Renal cortex interstitium (tissue), 15 donors: ENCODE measurements at places on chromosomes 6 and 20. TPM values are rescaled to one million over a fixed set of nuclear protein-coding genes. Genes with fewer than 3 reads are reported as not detected.

DNA sequence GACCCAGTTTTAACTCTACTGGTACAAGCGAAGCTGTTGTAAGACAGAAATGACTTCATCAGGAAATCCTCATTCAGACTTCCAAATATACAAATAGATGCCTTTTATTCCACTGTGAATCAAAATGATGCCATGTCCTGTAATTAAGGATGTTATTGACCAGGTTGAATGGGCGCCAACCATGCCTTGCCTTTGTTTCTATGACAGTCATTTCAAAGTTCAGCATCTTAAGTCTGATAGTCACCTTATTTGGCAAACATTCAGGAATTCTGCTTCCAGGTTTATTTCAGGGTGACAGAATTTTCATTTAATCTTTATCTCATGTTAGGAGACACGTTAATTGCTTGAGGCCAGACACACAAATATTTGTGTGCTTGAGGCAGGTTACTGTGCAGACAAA, 592.8 kb upstream of the JAG1 start:
- DNase-seq = no peak

DNA sequence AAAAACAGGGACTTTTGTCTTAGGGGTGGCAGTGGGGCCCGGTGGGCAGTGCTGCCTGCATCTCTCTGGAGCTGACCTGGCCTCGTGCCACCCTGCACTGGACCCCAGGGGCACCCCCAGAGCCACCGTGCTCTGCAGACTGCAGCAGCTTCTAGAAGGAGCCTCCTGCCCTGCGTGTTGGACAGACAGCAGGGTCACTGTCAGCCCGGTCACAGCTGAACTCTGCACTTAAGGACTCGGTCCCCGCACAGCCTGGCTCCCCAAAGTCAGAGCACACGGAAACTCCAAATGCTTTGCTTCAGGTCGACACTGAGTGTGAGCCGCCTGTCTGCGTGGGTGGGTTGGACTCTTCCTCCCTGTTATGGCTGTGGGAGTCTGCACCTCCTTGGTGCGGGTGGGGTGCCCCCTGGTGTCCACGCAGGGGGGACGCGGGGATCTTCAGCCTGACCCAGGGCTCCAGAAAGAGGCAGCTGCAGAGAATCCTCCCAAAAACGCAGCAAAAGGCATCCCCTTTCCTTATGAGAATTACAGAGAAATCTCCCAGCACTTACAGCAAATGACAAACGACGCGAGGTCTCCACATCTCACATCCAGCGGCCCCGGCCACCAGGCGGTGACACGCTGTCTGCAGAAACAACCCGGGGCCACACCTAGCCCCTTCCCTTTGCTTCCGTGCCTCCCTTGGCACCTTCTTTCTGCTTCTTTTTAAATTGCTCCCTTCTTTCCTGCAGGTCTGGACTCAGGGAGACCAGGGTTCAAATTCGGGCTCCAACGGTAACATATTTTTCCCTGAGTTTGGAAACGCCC, 36.3 kb upstream of the DACT2 start:
- DNase-seq = peak; percentile 54

- DNase-seq = no peak
Observed at GRCh38 chr20:23156170-23156841, 70.2 kb upstream of the CD93 start.

- DNase-seq = no peak
Observed at GRCh38 chr6:88517737-88518136, 351.6 kb upstream of the CNR1 start.

GRCh38 chr20:35341366-35342028, 49.3 kb upstream of the FAM83C start:
- DNase-seq = no peak

DNA sequence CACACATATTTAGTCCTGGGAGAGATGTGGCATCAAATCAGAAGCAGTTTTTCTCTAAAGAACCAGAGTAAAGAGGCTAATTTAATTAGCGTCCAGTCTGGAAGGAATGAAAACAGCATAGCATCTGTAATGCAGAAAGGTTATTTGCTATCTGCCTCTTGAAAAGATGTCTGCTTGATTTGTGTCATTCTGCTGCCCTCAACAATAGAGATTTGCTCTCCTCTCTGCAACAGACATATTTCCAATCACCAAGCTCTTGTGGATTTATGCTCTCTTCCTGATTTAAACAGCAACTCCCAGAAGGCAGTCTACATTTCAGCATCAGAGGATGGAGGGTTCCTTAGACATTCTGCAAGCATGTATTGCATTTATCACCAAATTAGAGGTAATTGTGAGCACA, 53.5 kb upstream of the AKAP12 start:
- no peak for DNase-seq

- peak; percentile 30 for DNase-seq
Observed at GRCh38 chr6:26175428-26176181, 88.4 kb downstream of the HFE start.

- no peak for DNase-seq
Observed at GRCh38 chr6:136113736-136114173, 136.4 kb downstream of the MTFR2 start.

GRCh38 chr6:15088904-15089568, 156.8 kb upstream of the JARID2 start:
- peak; percentile 68 for DNase-seq

DNA sequence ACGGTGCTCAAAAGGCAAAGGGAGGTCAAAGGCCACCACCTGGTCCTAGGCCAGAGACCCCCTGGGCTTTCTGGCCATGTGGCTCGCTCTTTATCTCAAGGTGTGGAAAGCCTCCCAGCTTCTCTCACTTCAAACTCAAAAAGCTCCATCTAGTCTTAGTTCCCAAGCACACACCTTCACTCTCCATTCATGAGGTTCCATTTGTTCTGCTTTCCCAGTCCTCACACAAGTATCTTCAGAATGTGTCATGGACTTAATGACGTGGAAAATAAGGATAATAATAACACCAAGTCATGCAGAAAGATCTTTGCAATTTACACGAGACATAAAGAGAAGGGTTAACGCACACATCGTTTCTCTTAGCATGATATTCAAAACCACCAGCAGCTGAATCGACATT, 219.3 kb downstream of the GMDS start:
- DNase-seq = no peak

- DNase-seq = no peak
Observed at GRCh38 chr20:58519940-58520712, 4.9 kb upstream of the APCDD1L start.

DNA sequence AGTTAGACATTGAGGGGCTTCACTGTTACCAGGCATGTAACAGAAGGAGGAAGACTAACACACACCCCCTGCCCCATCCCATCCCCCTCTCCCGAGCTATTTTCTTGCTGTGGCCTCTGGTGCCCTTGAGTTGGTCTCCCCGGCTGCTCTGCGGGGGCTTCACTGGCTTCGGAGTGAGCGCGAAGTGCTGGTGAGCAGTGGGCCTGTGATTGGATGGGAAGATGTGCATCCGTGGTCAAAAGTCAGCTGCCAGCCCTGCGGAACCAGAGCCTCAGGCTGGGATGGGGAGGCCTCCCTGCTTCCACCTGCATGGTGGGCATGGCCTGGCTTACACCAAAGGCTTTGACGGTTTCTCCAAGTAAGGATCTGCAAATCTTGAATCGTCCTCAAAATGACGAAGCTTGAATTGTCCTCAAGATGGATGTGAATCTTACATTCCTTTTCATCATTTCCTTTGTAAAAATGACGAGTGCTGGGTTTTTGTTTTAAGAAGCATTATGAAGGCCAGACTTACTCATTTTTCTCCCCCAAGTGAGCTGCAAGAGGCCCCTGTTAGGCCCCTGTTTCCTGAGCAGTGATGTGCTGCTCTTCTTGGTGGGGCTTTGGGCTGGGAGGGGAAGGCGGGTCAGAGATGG, 23.7 kb downstream of the SPATA2 start:
- no peak for DNase-seq

- DNase-seq = no peak
Observed at GRCh38 chr20:1588533-1589460, 31.0 kb downstream of the SIRPB1 start.

DNA sequence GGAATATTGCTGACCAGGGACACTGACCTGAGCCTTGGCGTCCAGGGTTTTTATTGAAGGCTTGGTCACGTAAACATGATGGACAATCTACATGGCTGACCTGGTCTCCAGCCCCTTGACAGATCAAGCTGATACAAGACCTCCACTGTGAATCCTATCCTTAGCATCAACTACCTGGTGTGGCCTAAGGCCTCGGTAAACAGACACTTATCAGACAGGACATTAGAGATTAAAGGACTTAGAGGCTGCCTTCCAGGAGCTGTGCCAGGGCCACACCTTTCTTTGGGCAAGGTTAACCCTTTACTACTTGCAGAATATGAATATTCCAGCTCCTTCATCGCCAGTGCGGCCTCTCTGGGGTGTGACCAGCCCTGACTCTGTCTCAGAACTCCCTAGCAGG, 104.9 kb upstream of the FOXA2 start:
- no peak for DNase-seq

GRCh38 chr6:101226677-101227135, 166.8 kb upstream of the GRIK2 start:
- DNase-seq = no peak

DNA sequence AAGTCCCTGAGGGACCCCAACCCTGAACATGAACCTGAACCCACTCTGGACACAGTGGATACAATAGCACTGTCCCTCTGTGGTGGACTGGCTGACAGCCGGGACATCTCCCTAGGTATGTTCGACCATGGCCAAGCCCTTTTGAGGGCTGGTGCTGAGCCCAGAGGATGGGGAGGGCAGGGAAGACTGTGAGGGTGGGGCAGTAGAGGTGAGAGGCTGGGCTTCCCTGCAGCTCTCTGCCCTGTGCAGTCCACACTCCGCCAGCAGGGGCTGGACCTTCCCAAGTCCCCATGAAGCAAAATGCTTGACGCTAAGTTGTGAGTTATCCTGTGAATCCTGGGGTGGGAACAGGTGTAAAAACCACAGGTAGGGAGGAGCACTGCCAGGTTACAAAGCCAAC, 11.5 kb downstream of the LPIN3 start:
- DNase-seq = no peak

The TTLL9 gene
- 3.1 TPM for polyA plus RNA-seq

The MARCKS gene
- polyA plus RNA-seq = 301 TPM

The ZBTB9 gene
- 13.4 TPM for polyA plus RNA-seq

The POPDC3 gene
- polyA plus RNA-seq = not detected

The GABRR1 gene
- polyA plus RNA-seq = 2.9 TPM
